ENCODE measurements at places on chromosomes 16 and 17.
A peak's percentile ranks its signal among the peaks of the same experiment; 100 is the strongest.

DNA sequence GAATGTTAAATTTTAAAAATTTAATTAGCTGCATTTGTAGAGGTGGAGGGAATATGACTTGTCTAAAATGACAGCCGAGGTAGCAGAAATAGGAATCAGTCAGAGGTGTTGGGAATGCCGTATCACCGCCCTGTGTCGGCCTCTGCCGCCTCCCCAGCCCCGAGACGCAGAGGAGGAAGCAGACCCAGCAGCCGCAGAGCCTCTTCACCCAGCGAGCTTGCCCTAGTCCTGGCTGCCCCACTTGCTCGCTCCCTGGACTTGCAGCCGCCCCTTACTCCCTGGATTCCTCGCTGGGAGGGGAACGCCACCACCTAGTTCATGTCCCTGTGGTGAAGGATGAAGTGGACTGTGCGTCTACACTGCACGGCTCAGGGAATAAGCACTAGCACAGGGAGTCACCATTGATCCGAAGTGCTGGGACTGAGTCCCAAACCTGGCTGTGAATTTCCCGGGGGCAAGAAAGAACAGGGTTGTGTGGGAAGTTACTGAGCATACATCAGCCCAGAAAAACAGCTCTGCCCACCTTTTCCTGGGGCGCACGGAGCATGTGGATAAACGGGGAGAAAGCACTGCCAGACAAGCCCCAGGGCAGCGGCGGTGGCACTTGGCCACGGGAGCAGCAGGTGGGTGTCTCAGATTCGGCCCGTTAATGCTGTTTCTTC lies 76.8 kb downstream of the RPTOR start:
- no peak for DNase-seq

GRCh38 chr17:57213180-57213825 lies 43.0 kb upstream of the MSI2 start:
- DNase-seq: no peak

GRCh38 chr17:80082403-80083135 lies 18.8 kb upstream of the GAA start:
- peak; percentile 82 for DNase-seq

GRCh38 chr17:7107012-7107754 lies 7.4 kb downstream of the ASGR2 start:
- no peak for DNase-seq

DNA sequence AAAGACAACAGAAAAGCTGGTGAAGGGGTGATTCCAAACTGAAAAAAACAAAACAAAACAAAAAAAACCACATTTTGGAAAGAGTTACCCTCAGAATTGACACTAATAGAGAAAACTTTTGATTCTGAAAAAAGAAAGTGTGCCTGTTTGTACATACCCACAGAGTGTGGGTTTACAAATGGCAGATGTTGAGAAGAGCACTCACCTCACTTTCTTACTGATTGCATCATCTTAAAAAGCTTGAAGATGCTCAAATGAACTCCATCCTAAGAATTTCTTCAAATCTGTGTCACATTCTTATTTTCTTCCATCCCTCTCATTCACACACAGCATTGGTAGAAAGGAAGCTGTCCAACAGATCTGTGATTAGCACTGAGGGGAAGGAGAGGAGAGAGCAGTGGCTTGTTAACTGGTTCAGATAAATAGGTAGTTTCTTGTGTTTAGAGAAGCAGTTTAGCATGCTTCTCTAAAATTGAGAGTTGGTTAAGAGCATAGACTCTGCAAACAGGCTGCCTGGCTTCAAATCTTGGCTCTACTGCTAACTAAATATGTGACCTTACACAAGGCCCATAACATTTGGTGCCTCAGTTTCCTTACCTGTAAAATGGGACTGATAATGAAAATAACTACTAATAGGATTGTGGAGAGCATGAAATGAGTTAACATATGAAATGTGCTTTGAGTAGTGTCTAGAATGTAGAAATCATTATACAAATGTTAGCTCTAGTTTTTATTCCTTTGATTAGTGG lies 6.9 kb downstream of the GNAO1 start:
- DNase-seq: no peak

GRCh38 chr16:2386990-2387389 lies 42.3 kb upstream of the CCNF start:
- peak; percentile 11 for DNase-seq

DNA sequence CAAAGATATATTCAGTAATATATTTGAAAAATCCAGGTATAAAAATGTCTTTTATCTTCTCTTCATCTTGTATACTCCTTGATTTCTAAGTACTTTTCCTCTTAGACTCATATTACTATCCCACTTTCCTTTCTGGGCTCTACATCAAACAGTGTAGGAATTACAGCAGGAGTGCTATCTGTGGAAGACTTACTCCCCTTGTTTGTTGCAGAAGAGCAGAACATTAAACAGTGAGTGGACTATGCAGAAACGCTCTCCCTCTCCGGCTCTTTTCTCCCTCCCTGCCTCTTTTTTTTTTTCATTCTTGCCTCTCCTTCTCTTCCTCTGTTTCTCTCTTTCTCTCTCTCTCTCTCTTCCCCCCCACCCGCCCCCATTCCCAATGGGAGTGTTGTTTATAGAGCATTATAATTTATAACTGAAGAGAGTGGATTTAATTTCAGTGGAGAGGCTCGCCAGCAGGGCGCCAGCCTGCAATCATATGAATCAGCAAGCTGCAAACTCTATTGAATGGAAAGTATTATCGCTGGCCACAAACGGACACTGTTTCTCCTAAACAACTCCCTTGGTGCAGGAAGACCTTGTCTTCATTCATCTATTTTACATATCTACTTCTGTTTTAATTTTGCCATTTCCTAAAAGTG lies 242.3 kb upstream of the TBX2 start:
- DNase-seq: no peak

DNA sequence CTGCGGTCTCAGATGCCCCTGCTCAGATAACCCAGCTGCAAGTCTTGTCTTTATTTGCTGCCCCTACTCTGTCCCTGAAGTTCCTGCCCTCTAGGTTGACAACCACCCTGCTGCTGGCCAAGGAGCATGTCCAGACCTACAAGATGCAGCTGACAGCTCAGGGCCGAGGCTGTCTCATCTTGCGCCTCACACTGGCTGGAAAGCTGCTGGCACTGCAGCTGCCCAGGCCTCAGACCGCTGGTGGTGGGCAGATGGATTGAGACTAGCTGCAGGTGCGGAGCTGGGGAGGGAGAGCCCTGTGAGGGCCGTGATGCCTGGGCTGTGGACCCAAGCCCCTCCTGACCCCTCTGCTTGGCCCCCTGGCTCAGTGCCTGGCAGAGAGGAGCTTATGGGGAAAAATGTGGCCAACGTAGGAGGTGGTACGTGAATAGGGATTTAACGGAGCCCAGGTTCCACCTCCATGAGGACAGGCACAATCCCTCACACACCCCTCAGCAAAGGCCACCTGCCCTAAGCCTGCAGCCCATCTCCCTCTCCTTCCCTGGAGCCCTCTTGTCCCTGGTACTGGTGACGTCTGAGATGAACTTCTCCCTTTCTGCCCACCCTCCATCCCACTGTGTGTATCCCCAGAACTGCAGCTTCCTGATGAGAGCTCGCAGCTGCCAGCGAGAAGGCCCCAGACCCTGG lies 8.3 kb upstream of the GALK1 start:
- DNase-seq: no peak

GRCh38 chr16:23499801-23500200 lies 10.5 kb downstream of the GGA2 start:
- no peak for DNase-seq

DNA sequence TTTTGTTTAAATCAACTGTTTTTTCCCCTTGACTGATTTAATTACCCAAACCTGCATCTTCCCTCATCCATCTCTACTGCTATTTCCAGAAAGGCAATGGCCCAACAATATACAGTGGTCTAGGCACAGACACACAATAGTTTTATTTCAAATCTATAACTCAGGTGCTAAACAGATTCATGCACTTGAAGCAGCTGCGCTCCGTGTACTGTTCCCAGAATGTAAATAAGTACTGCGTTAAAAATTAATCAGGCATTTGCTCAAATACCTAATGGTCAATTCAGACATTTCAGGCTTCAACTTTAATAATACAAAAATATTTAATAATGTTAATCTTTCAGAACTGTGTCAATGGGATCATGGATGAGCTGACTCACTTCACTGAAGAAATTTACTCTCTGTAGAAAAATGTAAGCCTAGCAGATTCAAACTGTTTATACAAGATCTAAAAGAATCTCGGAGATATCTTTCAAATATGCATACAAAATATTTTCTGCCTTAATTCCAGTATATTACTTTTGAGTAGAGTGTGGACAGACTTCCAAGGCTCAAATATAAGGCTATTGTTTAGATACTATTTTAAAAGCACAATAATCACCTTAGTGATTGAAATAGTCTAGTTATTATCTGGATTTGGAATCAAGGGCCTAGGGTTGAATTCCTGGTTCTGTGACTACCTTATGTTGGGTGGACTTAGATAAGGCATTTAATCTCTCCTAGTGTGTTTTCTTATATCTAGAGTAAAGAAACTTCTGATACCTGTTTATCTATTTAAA lies 97.4 kb upstream of the PSMD7 start:
- DNase-seq: no peak

- no peak for DNase-seq
These were observed 19.1 kb upstream of the RASD1 start for GRCh38 chr17:17514993-17515933.

GRCh38 chr16:83356266-83356665 lies 451.5 kb upstream of the HSBP1 start:
- peak; percentile 64 for DNase-seq

DNA sequence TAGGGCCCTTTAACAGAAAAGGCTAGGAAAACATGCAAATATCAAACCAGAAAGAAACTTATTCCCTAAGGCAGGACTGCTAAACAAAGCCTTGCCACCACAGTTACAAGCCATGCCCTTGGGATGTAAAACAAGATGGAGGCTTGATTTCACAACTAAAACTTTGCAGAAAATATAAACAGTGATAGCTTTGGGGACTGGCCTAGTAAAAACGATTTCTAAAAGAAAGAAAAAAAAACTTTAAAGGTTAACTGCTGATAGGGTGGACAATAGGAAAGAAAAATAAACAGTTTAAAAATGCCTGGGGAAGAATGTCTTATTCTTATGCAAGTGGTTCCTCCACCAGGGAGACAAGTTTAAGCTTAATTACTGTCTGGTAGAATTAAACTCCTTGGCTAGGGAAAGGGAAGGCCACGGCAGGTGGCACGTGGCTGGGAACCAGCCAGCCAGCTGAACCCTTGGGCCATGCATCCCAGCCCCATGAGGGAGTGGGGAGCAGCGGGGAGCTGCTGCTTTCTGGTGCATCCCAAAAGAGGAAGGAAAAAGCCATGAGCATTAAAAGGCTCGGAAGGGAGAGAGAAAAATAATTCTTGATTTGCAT lies 10.7 kb upstream of the TMC5 start:
- DNase-seq: no peak

GRCh38 chr17:28541439-28541838 lies 11.0 kb downstream of the UNC119 start:
- DNase-seq: no peak

GRCh38 chr17:14299280-14300141 lies 1.4 kb upstream of the HS3ST3B1 start:
- DNase-seq: peak; percentile 11

DNA sequence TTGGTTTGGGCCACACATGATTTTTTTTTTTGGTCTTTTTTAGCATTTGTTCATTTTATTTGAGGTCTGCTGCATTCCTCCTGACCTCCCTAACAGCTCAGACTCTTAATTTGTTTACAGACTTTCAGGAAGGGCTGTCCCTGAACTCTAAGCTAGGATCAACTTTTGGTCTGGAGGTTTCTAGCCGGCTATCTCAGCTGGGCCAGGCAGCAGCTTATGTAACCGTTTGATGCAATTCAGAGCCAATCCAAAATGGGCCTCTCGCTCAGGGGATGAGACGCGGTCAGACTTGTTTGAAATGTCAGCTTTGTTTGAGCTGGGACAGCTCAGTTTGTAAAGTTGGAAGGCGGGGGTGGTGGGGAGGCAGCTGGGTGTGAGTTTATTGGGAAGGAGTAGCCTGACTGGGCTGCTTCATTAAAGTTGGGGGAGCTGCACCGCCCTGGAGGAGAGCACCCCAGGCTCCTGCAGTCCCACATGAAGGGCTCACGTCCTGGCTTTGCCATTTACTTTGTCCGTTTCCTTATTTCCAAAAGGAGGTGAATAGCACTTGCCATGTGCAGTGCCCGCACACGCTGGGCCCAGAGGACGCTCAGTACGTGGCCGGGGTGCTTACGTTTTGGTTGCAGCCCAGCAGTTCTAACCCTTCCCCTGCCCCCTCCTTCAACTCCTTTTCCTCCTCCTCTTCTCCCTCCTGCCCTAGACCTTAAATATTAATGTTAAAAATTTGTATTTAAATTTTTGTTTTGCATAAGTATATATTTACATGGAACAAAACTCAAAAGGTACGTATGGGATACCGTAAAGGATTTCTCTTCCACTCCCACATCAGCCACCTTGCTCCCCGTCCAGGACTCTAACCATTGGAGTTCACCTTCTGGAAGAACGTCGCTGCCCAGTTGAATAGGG lies 121.2 kb downstream of the SNX29 start:
- peak; percentile 79 for DNase-seq

DNA sequence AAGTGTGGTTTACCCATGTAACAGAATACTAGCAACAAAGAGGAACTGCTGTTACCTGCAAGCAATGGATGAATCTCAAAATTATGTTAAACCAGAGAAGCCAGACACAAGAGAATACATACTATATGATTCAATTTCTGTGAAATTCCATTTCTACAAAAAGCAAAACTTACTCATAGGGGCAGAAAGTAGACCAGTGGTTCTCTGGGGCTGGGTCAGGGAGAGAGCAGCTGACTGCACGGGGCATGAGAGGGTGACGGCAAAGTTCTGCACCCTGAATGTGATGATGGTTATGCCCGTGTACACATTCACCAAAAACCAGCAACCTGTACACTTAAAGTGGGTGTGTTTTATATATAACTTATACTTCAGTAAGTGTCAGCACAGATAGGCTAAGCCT lies 3.1 kb downstream of the ZNF843 start:
- DNase-seq: no peak

- no peak for DNase-seq
These were observed 23.2 kb downstream of the MNT start for GRCh38 chr17:2377659-2378058.

DNA sequence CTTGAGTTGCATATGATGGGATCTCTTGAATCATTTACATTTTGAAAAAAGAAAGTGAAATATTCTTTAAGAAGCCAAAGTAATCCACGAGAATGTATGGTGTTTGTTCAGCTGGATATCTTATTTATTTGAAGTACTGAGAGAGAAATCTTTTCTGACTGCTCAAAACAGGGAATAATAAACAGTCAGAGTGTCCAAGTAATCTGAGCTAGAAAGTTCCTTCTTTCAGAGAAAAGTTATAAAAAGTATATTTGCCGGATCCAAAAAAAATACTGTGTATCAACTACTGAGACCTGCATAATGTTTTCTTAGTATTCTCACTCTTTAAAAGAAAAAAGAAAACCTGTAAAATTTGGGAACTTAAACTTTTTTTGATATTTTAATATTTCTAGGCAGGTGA lies 350.8 kb downstream of the WWOX start:
- no peak for DNase-seq
